ENCODE measurements at places on chromosomes 12 and 14.

DNA sequence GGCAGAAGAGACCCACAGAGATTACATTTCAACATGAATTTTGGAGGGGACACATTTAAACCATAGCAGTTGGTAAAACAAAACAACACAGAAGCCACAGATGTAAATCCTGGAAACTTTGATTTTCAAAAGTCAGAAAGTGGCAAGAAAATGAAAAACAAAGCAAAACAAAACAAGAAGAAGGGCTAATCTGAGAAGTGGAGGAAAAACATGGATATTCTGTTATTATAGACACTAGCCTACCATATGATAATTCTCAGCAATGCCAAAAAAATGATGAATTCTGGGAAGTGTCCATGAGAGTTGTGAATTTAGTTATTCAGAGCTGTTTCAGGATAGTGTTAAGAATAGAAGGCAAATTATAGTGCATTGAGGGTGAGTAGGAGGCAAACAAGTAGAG is 192.3 kb downstream of the TRHDE start:
- no peak for DNase-seq

DNA sequence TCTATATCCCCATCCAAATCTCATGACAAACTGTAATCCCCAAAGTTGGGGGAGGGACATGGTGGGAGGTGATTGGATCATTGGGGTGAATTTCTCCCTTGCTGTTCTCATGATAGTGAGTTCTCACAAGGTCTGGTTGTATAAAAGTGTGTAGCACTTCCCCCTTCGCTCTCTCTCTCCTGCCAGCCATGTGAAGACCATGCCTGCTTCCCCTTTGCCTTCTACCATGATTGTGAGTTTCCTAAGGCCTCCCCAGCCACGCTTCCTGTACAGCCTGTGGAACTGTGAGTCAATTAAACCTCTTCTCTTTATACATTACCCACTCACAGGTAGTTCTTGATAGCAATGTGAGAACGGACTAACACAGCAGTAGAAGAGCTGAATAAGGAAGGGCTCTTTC is 62.6 kb upstream of the VASH1 start:
- DNase-seq: no peak

DNA sequence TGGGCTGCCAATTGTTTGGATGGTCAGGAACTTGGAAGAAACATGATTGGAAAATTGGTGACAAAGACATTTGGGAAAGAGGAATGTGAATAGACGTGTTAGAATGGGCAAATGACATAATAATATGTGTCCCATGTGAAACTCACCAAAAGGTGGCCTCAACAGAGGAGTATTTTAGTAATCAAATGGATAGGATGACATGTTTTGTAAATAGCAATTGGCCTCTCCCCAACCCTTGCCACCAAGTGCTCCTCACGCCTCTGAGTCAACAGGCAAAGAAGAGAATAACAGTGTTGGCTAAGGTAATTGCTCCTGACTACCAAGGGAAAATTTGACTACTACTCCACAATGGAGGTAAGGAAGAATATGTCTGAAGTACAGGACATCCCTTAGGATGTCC is 81.4 kb downstream of the ATXN7L3B start:
- DNase-seq: no peak

DNA sequence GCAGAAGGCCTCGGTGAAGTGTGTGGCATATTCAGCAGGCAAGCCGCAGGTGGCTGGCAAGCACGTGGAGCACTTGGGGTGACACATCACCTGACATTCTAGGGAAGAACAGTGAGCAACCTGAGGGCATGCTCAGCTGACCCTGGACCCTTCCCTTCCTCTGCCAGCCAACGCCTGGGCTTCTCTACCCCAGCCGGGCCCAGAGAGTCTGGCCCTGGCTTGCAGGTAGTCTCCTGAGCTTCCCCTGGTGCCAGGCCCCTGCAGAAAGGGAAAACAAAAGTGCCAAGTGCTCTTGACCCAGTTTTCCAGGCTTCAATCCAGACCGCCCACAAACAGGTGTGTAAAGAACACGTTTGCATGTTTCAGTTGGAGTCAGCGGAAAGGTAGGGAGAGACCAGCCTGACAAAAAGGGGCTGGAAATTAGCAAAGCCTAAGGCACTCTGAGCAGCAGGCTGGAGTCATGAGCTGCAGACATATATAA is 45.7 kb downstream of the PRKAB1 start:
- no peak for DNase-seq

GRCh38 chr12:63226792-63227463 is 75.9 kb upstream of the AVPR1A start:
- DNase-seq: no peak
